Stomach (tissue), 19 donors: ENCODE measurements at places on chromosomes 2 and 18.
A peak's percentile ranks its signal among the peaks of the same experiment; 100 is the strongest.

DNA sequence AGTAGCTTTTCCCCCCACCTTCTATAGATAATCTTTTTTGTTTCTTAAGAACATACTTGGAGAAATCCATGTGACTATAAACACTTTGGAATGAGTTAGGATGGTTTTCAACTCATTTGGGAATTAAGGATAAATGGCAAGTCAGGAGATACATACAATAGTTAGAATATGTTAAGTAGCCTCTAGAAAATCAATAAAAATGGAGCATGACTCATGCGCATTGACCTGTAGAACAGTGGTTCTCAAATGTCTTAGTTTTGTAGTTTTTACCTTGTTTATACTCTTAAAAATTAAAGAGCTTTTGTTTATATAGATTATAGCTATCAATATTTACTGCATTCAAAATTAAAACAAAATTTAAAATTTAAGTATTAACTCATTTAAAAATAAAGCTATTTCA is 24.7 kb downstream of the NUP35 start:
- H3K4me1 ChIP-seq, result no peaks in the 10 kb centered on the region
- no peaks in the 10 kb centered on the region for H3K27me3 ChIP-seq
- no peak for DNase-seq

- H3K27me3 ChIP-seq, result no peaks in the 10 kb centered on the region
- no peak overlapping the region for H3K27ac ChIP-seq
- H3K36me3 ChIP-seq, result no peaks in the 10 kb centered on the region
- DNase-seq, result no peak
Observed at GRCh38 chr2:148519013-148519412, 125.5 kb upstream of the EPC2 start.

DNA sequence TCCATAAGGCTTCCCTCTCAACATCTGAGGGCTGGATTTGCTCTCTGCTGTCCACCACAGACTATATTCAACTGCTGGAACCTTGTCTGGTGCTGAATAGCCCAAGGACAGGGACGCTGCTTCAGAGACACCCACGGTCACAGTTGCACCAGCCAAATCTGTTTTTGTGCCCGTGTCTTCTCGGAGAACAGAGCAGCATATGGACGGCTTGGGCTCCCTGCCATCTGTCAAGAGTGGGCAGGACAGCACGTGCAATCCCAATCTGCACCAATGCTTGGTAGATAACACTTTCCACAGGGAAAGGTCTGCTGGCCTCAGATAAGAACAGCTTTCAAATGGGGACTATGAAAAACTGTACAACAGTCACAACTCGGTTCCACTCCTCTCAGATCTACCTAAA is 466.1 kb downstream of the TGIF1 start:
- H3K27ac ChIP-seq, result no peak overlapping the region
- no peak overlapping the region for H3K4me3 ChIP-seq
- no peaks in the 10 kb centered on the region for H3K36me3 ChIP-seq
- DNase-seq, result no peak
- H3K27me3 ChIP-seq, result no peaks in the 10 kb centered on the region

DNA sequence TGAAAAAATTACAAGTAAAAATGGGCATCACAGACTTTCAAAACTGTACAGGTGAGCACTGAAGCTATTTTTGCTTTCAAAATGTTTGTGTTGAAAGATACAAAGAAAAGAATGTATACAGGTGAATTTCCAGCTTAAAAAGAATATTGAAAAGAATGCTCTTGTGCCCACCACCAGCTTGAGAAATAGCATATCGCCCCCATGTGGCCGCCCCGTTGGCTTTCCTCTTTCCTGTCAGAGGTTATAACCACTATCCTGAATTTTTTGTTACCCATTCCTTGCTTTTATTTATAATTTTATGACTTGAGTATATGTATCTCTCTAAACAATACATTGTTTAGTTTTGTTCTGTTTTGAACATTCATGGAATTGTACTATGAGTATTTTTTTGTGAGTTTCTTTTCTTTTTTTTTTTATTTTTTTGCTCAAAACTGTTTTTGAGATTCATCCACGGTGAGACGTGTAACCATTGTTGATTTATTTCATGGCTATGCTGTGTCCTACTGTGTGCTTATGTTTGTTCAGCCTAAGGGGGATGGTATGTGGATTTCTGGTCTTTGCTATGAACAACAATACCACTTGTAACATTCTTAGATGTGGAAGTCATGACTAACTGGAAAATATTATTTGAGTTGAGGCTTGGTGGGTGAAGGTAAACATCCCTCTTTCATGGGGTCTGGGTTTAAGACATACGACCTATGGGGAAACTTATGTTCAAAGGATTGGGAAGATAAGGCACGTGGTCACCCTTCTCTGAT is 11.6 kb downstream of the TRPM8 start:
- no peaks in the 10 kb centered on the region for H3K36me3 ChIP-seq
- H3K4me1 ChIP-seq, result no peaks in the 10 kb centered on the region
- H3K4me3 ChIP-seq, result no peak overlapping the region
- DNase-seq, result peak; percentile 33

DNA sequence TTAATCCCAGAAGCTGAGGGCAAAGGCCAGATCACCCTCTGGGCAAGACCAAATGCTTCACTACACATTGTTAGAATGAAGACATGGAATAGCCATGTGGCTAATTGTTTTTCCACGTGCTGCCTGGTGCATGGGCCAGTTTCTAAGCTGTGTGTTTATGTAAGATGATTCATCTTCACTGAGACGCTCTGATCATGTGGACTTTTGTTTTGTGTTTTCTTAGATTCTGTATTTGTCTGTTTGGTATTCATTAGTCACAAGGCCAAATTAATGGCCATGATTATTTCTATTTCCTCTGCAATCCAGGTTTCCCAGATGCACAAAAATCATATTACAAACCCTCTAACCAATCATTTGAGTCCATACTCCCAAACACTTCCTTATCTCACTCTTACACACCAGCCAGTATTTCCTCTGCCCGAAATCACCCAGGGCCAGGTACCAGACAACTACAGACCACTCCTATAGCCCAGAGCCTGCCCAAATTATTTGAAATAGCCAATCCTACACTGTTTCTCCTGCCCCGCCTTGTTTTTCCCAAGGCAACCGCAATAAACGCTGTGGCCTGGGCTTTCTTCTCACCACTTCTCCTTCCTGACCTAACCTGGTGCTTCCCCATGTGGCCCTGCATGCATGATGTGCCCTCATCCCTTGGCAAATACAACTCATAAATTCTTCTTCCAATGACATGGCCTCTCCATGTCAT is 94.2 kb upstream of the SP3 start:
- no peak overlapping the region for H3K27ac ChIP-seq
- no peaks in the 10 kb centered on the region for H3K36me3 ChIP-seq
- DNase-seq, result no peak
- no peaks in the 10 kb centered on the region for H3K27me3 ChIP-seq
- H3K4me1 ChIP-seq, result no peaks in the 10 kb centered on the region
